CD8-positive, alpha-beta memory T cell (primary cell): ENCODE measurements at places on chromosomes 2 and 18.

- DNase-seq = peak; percentile 47
Observed at GRCh38 chr2:97699765-97700444, 13.5 kb upstream of the ZAP70 start.

DNA sequence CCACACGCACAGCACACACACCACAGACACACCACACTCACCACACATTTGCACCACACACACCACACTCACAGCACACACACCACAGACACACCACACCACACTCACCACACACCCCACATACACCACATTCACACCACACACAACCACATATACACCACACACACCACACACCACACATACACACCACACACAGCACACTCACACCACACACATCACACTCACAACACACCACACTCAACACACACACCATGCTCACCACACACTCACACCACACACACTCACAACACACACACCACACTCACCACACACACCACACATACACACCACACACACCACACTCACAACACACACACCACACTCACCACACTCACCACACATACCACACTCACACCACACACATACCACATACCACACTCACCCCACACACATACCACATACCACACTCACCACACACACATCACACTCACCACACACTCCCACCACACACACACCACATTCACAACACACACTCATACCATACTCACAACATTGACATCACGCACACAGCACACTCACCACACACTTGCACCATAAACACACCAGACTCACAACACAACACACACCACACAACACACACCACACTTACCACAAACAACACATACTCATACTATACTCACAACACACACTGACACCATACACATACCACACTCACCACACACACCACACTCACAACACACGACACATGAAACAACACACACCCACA, 60.0 kb downstream of the SDC1 start:
- no peak for DNase-seq

DNA sequence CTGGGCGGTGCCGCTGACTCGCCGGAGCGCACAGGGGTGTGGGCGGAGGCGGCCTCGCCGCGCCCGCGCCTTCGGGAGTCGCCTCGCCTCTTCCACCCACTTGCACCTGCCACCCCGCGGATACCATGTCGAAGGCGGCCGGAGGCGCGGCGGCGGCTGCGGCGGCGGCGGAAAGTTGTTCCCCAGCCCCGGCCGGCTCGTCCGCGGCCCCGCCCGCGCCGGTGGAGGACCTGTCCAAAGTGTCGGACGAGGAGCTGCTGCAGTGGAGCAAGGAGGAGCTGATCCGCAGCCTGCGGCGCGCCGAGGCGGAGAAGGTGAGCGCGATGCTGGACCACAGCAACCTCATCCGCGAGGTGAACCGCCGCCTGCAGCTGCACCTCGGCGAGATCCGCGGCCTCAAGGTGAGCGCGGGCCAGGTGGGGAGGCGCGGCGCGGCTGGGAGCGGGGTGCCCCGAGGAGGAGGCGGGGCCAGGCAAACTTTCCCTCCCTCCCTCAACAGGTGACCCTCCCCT, 766 bp downstream of the CCDC85A start:
- DNase-seq = no peak

- no peak for DNase-seq
Observed at GRCh38 chr2:19864381-19864780, 37.4 kb downstream of the TTC32 start.

GRCh38 chr2:40511661-40512213, 59.8 kb upstream of the SLC8A1 start:
- no peak for DNase-seq

GRCh38 chr2:143686585-143687164, 557.5 kb downstream of the ARHGAP15 start:
- DNase-seq = no peak

- DNase-seq = no peak
Observed at GRCh38 chr2:55431982-55432627, 12.4 kb upstream of the CCDC88A start.

- DNase-seq = no peak
Observed at GRCh38 chr2:27795868-27796277, 24.4 kb downstream of the MRPL33 start.

DNA sequence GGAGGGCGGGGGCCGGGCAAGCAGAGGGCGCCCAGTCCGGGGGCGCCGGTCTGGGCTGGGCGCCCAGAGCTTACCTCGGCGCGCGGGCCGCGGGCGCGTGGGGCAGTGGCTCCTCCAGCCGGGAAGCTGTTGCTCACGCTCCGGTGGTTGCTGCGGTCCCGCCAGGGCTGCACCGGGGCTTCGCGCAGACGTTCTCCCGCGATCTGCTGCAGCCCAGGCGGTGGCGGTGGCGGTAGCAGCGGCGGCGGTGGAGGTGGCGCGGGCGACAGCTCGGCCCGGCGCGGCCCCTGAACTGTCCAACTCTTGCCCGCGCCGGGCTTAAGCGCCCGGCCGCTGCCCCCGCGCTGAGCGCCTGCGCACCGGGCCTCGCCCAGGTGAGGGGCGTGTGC, 391 bp downstream of the ZNF385B start:
- DNase-seq = no peak

GRCh38 chr2:122627388-122627787, 871.9 kb downstream of the TSN start:
- DNase-seq = no peak

DNA sequence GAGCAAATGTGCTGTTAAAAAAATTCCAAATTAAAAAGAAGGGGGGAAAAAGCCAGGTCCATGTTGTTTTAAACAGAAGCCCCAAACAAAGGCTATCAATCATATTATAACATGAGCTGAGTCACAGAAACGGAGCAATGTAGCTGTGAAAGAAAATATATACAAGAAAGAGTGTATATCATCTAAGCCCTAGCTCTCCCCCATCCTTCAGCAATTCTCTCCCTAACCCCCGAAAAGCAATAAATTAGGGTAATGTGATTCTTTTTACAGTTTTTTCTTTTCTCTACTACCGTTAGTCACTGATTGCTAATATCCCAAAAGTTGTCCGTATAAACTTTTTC, 25.3 kb downstream of the FEZ2 start:
- no peak for DNase-seq

- no peak for DNase-seq
Observed at GRCh38 chr2:7895289-7895688, 786.6 kb upstream of the ID2 start.

DNA sequence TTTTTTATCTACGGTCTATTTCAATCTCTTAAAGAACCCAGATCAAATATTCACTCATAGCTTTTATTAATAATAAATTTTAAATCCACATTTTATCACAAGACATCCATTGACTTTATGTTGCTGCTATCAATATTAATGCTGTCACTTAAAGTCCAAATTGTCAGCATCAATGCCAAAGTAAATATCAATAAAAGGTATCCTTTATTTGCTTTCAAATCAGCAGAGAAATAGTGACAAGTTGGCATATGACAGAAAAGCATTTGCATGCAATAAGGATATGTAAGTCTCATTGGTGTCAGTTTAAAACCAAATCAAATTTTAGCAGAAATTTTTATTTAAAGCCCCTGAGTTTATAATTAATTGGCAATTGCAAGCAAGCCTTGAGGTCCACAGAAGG, 775.4 kb downstream of the ADCYAP1 start:
- DNase-seq = no peak

- no peak for DNase-seq
Observed at GRCh38 chr2:54052825-54053718, 62.3 kb upstream of the ACYP2 start.

GRCh38 chr18:26863921-26864497, 1.5 kb downstream of the AQP4 start:
- DNase-seq = no peak

DNA sequence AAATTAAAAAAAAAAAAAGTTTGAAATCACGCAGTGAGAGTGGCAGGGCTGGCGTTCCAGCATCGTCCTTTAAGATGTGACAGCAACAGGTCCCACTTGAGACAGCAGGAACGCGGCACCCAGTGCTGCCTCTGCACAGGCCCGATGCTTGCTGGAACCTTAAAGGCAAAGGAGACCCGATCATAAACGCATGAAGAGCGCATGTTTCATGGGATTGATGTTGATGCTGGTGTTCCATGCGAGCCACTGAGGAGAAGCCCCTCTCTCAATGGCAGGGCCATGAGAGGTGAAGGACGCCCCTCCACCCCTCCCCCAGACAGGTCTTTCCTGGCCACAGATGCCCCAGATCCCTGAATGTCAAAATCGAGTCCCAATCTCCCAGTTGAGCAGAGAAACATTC, 17.9 kb upstream of the ALPI start:
- DNase-seq = no peak

GRCh38 chr2:240878341-240878936, 9.8 kb downstream of the AGXT start:
- DNase-seq = no peak

GRCh38 chr2:137117385-137117784, 352.0 kb downstream of the THSD7B start:
- no peak for DNase-seq

- no peak for DNase-seq
Observed at GRCh38 chr18:47113796-47114540, 36.3 kb downstream of the HDHD2 start.
